ENCODE measurements at places on chromosomes 4 and X.
A peak's percentile ranks its signal among the peaks of the same experiment; 100 is the strongest.

DNA sequence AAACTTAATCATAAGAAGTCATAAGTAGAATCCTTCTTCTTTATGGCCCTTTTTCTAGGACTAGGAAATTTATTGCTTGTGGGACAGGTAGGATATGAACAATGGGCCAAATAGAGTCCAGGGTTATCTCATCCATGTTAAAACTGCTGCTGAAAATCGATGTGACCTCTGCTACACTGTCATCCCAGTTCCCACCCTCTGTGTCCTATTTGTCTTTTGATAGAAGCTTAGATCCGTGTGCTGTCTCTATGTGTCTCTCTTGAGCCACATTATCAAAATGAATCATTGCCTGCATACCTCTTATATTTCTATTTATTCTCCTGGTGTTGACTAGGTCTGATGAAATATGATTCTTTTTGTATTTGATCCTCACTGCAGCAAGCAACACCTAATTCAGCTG lies 661.4 kb downstream of the DACH2 start:
- no peak for DNase-seq

- no peak for DNase-seq
Measured at GRCh38 chrX:17323397-17323796, 51.6 kb upstream of the NHS start.

DNA sequence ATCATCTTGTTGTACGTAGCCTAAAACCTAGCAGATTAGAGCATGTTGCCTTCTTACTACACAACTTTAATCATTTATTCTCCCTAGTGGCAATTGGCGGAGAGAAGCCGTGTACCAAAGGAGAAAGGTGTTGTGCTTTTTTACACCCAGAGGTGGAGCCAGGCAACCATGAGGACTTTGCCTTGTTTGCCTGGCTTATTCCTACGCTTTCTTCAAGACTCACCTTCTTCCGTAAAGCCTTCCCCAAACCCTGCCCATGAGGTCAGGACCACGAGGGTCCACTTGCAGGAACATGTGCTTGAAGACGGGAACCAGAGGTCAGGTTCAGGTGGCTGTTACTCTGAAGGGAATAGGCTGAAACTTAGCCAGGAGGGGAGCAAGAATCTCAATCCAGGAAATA lies 290.5 kb downstream of the RAB28 start:
- no peak for DNase-seq

- DNase-seq = no peak
Measured at GRCh38 chr4:122533841-122534240, 77.3 kb upstream of the IL2 start.

DNA sequence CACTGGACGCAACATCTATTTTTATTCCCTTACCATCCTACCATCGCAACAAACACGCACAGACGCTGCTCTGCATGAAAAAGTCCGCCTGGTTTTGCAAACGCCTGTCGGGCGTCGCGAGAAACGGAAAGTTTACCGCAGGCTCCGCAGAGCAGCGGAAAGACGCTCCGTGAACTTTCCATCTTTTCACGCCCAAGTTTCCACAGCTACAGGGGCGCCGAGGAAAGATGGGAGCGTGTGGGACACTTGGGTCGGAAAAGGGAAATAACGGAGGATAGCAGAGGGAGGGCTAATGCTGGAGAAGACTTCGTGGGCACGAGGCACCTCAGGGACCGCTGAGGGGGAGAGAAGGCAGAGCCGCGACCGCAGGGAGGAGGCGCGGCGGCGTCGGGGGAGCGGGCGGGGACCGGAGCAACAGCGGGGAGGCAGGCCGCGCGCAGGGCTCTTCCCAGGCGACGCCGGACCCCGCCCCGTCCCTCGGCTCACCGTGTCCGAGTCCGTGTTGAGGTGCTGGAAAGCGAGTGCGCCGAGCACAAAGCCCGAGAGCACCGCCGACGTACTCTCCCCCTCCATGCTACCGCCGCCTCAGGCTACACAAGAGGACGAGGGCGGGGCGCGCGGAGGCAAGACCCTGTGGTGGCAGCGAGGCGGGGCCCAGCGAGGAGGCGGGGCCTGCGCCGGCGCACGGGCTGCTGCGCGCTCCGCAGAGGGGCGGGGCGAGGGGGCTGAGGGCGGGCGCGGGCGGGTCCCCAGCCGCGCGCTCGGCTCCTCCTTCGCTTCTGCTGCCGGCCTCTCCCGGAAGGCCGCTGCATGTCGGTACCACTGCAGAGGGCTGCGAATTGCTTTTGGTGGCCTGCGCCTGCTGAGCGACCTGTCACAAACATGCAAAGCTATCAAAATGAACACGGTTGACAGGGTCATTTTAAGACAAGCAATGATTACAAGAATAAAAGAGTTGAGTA lies at the start of gene ABRAXAS1:
ABRAXAS1 (minus strand) TSS at position 601 of the 962 bp plus-strand sequence; CDS start at position 573, 28 bp downstream.
- peak; percentile 87 for DNase-seq

GRCh38 chr4:158996669-158997074 lies 106.2 kb upstream of the RAPGEF2 start:
- DNase-seq = no peak

DNA sequence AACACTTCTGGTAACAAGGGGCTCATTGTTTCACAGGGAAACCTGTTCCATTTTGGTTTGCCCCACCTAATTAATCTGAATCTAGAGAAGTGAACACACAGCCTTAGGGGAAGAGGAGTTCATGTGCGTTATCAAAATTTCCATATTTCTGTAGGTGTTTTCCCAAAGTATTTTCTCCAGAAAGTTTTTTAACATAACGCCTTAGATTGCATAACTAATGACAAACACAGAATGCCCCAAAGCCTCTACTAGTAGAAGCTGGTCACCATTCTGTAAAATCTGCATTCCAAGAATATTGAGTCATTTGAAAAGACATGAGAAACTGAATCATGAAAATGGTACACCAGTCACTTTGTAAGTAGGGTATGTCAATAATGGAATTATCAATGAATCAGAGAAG lies 41.1 kb downstream of the IL13RA2 start:
- no peak for DNase-seq

- no peak for DNase-seq
Measured at GRCh38 chrX:15816438-15816809, 26.1 kb downstream of the ZRSR2 start.

GRCh38 chr4:112942997-112943396 lies 106.5 kb upstream of the ANK2 start:
- no peak for DNase-seq

GRCh38 chrX:123959281-123960063 lies 2.0 kb upstream of the STAG2 start:
- peak; percentile 8 for DNase-seq

GRCh38 chrX:925652-926061 lies 286.8 kb downstream of the CRLF2 start:
- DNase-seq = no peak

- DNase-seq = no peak
Measured at GRCh38 chrX:6981718-6982406, 165.7 kb upstream of the STS start.

- peak; percentile 42 for DNase-seq
Measured at GRCh38 chr4:6674500-6675149, 19.1 kb upstream of the S100P start.

DNA sequence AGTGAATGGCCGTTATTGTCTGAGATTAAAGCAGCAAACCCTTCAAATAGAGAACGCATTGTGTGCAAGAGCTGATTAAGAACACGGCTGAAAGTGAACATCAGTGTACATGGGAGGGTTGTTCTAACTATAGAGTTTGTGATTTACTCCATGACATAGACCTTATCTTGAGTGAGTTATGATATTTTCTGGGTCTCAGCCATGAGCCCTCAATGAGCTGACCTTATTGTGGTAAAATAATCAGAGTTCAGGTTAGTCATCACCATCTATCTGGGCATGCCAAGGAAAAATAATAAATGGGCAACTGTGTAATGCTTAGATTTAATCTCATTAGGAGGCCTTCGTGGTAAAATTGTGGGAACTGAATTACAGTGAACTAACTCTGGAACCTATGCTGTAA lies 33.2 kb upstream of the CLDN24 start:
- DNase-seq = no peak

DNA sequence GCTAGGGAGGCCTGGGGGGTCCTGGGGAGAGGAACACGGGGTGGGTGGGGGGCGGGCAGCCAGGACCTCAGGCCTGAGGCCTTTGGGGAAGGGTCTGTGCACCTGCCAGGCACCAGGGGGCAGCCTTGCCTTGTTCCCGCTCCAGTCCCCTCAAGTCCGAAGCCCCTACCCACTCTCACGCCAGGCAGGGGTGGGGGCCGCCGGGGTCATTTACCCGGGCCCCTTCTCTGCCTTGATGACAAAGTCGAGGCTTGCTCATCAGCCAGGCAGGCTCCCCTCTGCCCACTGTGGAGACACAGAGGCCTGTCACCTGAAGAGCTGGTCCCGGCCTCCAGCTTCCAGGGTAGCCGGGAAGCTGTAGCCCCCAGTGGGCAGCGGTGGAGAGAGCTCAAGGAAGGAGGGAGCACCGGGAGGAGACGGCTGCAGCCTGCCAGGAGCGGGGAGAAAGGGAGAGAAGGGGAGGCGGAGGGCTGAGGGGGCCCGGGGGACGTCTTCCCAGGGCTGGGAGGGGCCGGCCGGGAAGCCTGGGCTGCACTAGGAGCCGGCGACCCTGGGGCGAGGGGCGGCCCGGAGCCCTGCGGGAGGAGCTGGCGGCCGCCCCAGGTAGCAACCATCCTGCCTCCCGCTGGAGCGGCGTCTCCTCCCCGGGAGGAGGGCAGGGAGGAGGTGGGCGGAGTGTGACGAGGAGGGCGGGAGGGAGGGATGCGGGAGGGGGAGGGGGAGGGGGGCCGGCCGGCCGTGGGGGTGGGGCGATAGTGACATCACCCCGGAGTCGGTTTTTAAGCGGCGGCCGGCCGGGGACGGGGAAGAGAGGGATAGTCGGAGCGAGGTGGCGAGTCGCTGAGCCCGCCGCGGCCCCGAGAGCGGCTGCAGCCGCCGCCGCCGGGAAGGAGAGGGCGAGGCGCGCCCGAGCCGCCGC lies at the start of gene SLC6A8:
SLC6A8 (plus strand) TSS at position 806 of the 919 bp plus-strand sequence. CDS start 649 bp downstream, outside the sequence.
- peak; percentile 27 for DNase-seq

Measured in effector memory CD4-positive, alpha-beta T cell (primary cell).